ENCODE measurements at places on chromosomes 7 and 10.

GRCh38 chr7:67653856-67654454 lies 657.3 kb downstream of the TYW1 start:
- DNase-seq = no peak

DNA sequence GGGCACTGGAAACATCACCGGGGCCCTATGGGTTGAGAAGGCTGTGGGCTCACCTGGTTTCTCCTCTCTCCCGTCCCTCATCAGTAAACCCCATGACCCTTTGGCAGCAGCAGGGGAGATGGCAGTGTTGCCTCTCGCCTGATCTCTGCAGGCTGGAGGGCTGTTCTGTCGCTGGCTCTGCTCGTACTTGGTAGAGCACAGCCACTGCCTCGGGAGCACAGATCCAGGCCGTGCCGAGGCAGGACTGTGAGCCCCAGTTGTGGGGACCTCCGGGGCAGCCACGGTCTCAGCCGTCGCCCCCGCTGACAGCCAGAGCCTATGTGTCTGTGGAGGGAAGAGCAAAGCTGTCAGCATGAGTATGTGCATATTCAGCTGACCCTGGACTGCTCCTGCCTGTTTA lies 94.9 kb downstream of the PTPRE start:
- DNase-seq = no peak

DNA sequence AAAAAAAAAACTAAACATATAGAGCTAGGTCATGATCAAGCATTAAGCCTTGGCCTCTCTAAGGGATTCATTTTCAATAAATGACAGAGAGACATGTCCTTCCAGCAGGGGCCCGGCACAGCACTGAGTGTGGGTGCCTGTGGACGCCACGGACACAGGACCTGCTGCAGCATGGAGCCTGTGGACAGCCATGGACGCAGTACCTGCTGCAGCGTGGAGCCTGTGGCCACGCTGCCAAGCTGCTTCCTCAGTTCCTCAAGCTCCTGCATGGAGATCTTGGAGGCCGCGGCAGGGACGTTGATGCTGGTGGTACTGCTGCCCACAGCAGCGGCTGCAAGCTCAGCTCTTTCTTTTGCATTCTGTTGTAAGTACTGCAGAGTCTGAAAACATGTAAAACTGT lies 9.4 kb downstream of the TUBGCP2 start:
- DNase-seq = no peak

GRCh38 chr10:129520440-129521080 lies 53.5 kb downstream of the MGMT start:
- no peak for DNase-seq

DNA sequence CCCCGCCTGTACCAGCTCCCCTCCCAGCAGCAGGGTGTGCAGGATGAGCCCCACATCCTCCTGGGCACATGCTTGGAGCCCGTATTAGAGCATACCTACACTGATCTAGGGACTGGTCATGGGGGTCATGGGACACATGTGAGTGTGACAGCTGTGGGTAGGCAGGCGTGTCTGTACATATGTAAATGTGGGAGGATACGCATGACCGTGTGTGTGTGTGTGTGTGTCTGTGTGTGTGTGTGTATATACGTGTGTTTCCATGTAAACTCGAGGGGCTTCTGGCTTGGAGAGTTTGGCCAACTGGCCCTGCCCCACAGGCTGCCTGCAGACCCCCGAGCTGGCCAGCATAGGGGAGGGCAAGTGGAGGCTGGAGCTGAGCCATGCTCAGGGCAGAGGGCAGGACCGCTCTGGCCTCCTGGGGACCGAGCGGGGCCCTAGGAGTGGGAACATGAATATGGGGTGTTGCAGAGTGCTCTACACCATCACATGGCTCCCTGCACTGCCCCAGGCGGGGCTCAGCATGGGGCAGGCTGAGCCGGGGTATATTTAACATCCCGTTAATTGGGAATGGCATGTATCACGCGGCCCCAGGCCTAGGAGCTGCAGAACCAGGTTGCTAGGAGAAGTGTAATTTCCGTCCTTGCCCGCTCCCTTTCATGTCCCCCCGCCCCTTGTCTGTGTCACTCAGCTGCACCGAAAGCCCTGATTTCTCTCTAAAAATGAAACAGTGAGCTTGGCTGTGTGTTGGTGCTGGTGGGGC lies 152.7 kb upstream of the PCBD1 start:
- DNase-seq = no peak

- no peak for DNase-seq
These were observed 505.8 kb downstream of the SUGCT start for GRCh38 chr7:40640566-40640965.

GRCh38 chr7:55970978-55971377 lies 6.6 kb downstream of the NIPSNAP2 start:
- no peak for DNase-seq

DNA sequence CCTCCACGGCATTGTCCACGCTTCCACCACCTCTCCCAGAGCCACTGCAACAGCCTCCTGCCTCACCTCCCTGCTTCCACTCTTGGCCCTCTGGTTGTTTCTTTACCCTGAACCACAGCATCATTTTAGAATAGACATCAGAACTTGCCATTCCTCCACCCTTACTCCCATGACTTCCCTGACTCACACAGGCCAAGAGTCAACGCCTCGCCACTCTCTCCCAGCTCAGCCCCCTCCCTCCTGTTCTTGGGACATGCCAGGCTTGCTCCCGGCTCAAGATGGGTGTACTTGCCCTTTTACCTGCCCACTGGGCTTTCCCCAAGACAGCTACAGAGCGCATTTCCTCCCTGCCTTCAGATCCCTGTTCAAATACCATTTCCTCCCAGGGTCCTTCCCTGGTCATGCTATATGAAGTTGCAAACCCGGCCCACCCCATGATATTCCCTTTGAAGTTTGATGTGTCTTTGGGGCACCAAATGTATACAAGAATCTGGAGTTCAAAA lies 429.1 kb downstream of the RPS24 start:
- no peak for DNase-seq

DNA sequence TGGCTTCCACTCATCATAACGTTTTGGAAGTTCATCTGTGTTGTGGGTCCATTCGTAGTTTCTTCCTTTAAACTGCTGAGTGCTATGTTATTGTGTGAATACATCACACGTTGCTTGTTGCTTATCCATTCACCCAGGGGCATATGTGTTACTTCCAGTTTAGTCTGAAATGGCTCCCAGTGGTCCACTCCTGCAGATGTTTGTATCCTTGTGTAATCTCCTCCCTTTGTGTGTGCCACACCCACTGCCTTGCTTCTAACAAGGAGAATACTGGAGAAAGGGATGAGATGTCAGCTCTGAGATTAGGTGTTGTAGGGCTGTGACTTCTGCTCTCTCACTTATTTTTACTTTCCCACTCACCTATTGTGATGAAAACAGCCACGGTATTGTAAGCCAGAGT lies 239.1 kb upstream of the HABP2 start:
- no peak for DNase-seq

- no peak for DNase-seq
These were observed 80.2 kb upstream of the CACNB2 start for GRCh38 chr10:18059826-18060559.

DNA sequence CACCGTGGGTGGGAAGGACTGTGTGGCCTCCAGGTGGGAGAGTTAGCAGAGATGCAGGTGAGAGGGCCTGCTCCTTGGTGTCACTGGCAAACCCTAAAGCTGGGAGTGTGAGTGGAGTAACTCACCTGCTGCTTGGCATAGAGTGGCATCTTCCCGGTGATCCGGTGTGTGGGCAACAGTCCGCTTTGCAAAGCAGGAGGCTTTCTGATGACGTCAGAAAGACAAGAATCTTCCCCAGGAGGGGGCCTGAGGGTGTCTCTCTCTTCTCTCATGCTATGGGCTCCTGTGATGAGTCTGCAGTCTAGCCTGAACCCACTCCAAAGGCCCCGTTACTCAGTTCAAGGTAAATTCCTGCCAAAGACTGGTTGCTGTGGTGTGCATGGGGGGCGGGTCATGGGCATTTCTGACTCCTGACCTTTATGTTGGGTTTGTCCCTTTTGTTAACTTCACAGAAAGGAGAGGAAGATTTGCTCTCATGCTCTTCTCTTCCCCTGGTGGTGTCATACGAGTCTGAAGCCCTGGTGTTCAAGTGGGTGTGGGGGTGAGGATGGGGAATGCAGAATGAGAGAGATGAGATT lies 187.9 kb downstream of the GATA3 start:
- no peak for DNase-seq

GRCh38 chr7:111750228-111750627 lies 187.9 kb upstream of the IMMP2L start:
- DNase-seq = peak; percentile 8

DNA sequence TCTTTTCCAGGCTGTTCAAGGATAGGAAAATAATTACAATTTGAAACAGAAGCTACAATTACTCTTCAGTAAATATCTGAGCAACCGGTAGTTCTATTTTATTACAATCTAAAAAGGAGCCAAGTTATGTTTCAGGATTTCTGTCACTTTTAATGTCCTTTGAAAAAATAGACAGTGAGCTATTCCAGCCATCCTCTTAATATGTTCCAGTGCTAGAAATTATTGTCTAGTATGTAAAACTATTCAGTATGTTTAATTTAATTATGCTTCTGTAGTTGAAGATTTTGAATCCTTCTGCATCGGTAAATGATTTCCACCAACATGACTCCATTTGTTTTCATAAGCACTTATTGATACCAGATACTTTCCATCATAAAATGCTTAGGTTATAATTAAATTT lies 129.6 kb upstream of the SEMA3D start:
- no peak for DNase-seq

GRCh38 chr10:124674768-124675222 lies 69.4 kb downstream of the FAM53B start:
- DNase-seq = no peak

GRCh38 chr10:20415684-20416083 lies 481.4 kb downstream of the NEBL start:
- no peak for DNase-seq

DNA sequence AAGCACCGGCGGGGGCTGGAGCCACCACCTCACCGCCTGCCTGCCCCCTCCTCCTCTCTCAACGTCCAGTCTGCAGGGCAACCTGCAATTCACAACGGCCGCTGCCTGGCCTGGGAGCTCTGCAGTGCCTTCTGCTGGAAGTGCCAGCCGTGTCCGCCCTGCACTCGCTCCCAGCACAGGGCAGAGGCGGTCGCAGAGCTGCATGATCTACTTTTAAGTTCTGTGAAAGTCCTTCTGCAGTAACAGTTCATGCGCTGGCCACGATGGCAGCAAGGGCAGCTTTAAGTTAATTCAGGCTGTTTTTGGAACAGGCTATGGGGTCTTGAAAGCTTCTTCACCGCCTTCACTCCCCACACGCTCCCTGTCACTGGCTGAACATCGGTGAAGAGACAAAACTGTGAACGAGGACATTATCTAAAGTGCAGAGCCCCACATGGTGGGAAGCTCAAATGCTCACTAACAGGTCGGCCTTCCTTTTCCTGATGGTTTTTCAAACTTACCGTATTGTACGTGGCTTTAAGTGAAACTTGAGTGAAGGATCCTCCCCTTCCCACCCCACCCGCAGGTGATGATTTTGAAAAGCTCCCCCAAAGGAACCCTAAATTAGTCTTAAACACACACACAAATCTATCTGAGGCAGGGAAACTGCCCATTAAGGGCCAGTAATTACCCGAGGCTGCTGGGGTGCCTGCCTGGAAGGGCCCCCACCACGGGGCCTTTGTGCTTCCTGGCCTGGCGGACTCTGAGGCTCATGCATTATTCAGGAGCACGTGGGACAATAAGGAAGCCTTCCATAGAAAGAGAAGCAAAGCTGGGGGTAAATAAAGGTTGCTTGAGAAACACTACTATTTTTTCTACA lies 504.3 kb downstream of the DNAJB6 start:
- DNase-seq = no peak

DNA sequence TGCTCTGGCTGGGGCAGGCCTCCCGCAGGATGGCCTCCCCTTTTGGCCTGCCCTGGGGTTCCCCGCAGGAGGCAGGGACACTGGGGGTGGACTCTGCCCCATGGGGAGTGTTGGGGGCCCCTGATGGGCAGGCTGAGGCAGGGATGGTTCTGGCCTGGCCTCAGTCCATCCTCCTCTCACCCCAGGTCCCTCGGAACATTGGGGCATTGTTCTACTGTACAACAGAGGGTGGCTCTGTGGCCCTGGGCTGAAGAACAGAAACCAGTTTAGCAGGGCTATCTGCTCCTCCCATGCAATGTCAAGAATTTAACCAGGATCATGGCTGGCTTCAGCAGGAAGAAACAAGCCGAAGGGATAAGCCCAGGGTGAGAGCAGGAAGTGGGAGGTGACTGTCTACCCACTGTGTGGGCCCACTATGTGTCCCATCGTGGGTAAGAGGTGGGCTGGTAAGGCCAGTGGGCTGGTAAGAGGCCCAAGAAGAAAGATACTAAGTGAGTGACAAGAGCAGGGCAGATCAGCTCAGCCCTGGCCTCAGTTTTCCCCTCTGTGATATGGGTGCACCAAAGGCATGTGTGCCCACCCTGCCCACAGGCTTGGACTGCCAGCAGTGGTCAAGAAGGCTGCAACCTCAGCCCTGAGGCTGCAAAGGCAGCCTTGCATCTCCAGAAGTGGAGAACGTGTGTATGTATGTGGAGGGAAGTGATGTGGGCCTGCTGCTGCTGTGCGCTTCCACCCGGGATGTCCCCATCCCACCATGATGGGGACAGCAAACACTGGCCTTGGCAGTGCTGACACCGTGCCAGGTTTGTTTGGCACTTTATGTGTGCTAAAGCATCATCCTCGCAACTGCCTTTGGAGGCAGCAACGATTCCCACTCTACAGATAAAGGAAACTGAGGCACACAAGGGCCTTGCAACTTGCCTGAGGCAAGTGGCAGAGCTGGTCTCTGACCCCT lies 138.9 kb downstream of the SH3PXD2A start:
- DNase-seq = no peak

- DNase-seq = no peak
These were observed 28.2 kb downstream of the AP5Z1 start for GRCh38 chr7:4803397-4804241.

DNA sequence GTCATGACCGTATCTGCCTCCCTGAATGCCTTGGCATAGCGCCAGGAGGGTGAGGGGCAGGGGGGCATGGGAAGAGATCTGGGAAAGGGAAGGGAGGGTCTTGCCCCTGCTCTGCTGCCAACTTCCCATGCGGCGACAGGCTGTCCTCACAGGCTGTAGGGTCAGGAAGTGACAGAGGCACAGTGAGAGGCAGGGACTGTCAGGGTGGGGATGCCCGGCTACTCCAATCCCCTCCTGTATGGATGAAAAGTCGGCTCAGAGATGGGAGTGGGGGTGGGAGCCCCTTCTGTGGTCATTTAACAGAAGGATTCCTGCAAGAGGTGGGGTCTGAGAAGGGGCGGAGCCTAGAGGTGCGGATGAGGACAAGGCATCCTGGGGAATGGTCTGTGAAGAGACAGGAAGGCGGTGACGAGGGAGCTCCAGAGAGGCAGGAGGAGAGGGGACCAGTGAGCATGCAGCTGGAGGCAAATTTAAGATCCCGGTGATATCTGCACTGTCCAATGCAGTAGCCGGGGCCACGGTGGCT lies 20.8 kb upstream of the UNC5B start:
- DNase-seq = no peak

DNA sequence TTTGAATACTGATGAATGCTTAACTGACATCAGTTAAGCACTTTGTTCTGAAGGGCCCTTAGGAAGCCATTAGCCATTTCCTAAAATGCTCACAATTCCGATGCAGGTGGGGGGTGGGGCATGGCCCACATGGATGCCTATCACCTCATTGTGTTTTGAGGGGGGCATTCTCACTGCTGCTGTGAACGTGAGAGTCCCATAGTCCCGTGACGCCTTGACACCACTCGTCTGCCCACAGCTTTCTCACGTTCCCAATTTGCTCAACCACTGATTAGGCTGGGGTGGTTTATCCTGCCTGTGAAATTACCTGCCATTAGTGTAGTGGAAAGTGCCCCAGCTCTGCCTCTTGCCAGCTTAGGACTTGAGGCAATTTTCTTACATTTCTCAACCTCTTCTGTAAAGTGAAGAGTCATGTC lies 31.9 kb downstream of the DUSP5 start:
- no peak for DNase-seq
